Activated CD4-positive, alpha-beta T cell treated with anti-CD3 and anti-CD28 coated beads, Interleukin-2, amount 50 U/mL, for 24 hours (primary cell): ENCODE measurements at places on chromosomes 5 and 9.

- DNase-seq: no peak
These were observed 283.9 kb downstream of the PJA2 start for GRCh38 chr5:109125755-109126429.

- no peak for DNase-seq
These were observed 65.3 kb downstream of the KCNIP1 start for GRCh38 chr5:170569101-170569500.

DNA sequence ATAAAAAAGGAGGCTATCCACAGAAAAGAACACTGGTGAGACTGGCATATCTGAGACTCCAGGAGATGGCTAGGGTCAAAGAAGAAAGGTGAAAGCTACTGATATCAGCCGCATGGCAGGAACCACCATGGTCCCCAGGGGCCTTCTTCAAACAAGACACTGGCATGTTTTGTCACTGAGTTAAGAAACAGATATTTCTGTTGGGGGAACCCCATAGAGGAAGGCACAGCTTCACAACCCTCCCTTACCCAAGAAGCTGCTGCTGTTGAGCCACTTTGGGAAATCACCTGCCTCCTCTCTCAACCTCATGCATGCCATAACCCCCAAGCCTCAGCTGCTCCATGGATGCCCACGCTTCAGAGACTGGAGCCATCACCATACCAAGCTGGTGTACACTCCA is 13.3 kb upstream of the BTNL3 start:
- DNase-seq: no peak

GRCh38 chr9:134195558-134195957 is 31.2 kb upstream of the RNU6ATAC start:
- no peak for DNase-seq

- DNase-seq: no peak
These were observed 405.6 kb downstream of the DMRT2 start for GRCh38 chr9:1455766-1456165.

DNA sequence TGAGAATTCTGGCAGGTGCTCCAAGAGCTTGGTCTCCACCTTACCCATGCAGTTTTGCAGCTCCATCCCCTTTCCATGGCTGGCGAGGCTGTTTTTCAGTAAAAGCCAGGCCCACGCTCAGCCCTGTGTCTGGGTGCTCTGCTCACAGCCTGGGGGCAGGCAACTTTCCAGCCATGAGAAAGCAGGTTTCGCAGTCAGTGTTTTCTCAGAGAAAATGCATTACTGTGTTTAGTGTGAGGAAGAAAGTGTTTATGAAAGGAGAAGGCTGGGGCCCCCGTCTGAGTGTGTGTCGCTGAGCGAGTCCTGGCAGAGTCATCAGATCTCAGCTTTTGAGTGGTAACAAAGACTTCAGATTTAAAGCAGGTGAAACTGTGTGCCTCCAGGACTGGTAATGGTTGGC is 248.1 kb downstream of the IRX1 start:
- DNase-seq: no peak

- no peak for DNase-seq
These were observed 69.8 kb downstream of the GADD45G start for GRCh38 chr9:89674667-89675057.

GRCh38 chr5:73796164-73797131 is 170.5 kb downstream of the ARHGEF28 start:
- no peak for DNase-seq

GRCh38 chr9:113665756-113666155 is 202.2 kb downstream of the RGS3 start:
- no peak for DNase-seq

DNA sequence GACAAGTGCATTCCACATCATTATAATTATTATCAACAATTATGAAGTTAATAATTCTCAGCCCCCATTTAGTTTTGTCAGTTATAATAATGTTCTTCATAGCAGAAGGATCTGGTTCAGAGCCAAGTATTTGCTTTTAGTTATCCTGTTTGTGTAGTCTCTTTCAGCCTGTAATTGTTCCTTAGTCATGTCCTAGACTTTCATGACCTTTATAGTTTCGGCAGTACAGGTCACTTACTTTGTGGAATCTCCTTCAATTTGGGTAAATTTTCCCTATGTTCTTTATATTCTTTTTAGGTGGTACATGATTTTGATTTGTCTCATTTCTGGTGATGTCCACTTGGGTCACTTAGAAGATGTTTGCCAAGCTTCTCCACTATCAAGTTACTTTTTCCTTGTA is 34.3 kb downstream of the UBE2R2 start:
- no peak for DNase-seq

DNA sequence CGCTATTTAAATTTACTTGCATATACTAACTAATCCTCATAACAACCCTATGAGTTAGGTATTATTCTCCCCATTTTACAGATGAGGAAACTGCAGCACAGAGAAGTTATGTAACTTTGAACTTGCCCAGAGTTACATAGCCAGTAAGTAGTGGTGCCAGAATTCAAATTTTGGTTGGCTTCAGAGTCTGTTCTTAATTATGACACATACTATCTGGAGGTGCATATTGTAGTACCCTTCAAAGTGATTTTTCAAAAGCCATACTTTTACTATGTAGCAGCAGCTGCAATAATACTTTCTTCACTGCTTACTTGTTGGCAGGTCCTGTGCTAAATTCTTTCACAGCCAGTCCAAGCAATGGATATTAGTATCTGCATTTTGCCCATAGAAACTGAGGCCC is 16.4 kb downstream of the MAN2A1 start:
- no peak for DNase-seq

- no peak for DNase-seq
These were observed 264.9 kb upstream of the EFNA5 start for GRCh38 chr5:107935645-107936044.

DNA sequence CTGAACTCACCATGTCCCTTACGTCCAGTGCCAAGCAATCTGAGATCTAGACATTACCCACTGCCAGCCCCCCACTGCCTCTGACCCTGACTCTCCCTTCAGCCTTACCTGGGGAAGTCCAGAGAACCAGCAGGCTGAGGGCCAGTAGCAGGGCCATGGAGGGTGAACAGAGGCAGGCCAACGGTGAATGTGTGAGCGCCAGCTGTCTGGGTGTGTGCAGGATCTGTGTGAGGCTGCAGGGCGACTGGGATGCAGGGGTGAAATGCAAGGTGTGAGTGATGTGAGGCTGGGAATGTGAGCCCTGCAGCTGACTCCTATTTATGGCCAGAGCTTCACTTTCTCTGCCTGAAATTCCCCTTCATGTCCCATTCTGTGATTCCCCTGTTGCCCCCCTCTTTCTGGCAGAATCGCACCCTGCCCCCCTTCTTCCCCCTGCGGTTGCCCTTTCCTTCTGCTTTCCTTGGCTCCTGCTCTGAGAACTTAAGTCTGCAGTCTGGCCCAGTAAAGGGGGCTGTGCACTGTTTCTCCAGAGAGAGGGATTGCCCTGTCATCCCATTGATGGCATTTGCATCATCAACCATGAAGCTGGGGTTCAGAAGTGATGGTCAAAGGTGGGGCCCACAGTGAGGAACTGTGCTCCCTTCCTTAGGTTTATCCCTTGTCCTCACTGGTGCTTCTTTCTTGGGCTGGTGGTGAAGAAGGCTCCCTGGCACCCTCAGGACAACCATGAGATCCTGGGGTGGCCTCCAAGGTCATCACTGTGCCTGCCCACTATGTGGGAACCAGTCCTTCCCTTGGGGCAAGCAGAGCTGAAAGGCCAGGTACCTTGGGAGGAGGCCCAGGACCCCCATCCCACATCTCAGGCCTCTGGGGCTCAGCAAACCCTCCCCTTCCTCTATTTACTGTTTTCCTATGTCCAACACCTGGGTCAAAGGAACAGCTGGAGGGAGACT is at the start of gene CCL19:
Gene CCL19, minus strand, starts transcription at position 294 of the 953 bp plus-strand sequence. Its CDS starts 137 bp downstream, at position 157.
- DNase-seq: no peak

DNA sequence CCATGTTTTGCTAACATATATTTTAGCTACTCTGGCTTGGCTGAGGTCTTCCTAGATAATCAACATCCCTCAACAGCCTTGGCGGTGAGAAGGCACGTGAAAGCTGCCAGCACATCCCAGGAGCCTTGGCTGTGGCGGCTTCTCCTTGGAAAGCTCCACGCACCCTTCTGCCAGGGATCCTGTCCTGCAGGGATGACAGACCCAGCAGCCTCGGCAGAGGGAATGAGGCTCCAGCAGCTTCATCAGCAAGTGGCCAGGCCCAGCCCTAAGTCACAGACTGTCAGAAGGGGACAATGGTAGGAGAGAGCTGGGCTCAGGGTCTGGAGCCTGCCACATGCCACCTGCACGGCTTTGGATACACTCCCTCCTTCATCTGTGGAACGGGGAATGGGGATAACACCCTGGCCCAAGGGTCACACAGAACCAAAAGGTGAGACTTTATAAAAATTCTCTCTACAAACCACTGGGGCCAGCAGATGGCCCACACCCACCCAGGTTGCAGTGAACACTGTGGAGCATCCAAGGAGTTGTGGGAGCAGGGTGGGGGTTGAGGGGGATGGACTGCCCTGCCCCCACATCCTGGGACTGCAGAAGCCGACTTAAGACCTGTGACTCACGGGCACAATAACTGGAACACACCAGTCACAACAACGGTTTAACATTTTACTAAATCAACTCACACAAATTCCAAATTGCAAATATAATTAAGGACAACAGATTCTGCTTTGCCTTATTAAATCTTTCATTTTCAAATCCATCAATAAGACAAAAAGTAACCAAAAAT is 65.1 kb downstream of the MACROH2A1 start:
- DNase-seq: no peak

DNA sequence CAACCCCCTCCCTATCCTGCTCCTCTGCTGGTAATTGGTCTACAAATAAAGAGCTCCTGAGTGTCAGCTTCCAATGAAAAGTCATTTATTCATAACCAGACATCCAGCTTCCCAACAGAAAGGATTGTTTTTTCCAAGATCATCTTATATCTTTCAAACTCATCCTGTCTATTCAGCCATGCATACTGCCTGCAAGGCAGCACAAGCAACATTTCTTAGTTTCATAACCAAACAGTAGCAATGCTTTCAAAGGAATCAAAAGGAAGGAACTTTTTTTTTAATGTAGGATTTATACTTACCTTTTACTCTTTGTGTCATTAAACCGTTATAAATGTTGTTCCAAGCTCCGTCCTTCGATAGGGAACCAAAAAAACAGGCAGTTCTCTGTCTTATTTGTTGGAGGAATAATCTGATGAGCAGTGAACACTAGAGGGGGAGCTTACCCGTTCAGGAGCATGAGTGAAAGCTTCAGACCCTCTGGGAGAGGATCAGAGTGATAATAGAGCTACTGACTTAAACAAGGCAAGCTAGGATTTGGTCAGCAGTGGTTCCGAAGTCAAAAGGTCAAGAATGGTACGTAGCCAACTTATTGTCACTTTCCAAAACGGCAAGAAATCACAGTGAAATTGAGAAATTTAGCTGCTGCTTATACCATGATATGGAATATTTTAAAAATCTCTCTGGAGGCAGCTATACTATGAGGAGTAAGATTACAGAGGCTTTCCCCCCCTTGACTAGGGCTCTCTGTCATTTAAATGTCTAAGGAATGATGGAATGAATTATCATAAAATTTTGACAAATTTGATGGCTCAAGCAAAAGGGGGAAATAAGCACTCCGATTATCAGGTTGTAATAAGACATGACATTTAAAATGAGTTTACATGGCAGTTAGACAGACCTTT is 892.9 kb downstream of the NR2F1-AS1 start:
- no peak for DNase-seq

DNA sequence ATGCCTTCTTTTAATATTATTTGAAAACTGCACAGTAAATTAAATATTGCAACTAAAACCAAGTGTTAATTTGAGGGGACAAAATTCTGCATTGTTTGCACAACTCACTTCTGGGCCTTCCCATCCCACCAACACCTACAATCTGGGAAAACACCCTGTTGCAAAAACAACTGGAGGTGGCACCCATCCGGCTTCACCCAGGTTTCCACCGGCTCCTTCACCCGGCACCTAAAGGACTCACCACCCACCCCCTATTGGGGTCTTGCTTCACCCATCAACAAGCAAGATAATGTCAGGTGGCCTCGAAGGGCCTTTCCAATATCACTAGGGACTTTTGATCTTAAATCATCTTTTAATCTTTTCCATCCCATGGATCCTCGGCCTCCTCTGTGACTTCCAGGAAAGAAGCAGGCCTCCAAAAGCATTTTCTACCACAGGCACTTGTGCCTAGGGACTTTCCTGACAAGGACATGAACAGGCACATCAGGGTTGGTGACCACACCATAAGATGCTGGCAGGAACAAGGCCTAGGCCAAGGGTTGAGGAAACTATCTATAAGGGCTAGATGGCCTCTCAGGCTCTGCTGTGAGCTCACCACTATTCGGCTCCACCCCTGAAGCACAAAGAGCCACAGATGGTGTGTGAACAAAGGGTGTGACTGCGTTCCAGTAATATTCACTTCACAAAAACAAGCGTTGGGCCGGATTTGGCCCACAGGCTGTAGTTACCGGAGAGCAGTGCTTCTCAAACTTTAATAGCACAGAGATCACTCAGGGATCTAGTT is 205.1 kb downstream of the AUH start:
- no peak for DNase-seq

GRCh38 chr9:9222730-9223129 is 1390.1 kb downstream of the PTPRD start:
- DNase-seq: no peak

DNA sequence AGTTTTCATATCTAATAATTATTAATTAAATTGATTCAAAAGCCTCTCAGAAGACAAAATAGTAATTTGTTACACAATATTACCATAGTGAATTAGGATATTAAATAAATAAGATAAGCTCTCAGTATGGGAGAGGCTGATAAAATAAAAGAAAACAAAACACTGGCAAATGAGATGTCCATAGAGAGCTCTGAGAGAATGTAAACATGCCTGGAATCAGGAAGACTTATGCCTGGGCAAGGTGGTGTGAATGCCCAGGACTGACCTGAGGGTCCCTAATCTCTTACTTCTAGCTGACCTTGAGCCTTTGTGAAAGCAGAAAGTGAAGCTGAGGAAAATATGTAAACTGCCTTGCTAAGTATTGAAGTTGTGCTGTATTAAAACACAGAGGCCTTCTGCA is 616.5 kb downstream of the PTPRD start:
- no peak for DNase-seq

GRCh38 chr9:34338665-34339385 is 9.5 kb downstream of the NUDT2 start:
- no peak for DNase-seq

GRCh38 chr5:1912951-1913565 is 30.3 kb upstream of the IRX4 start:
- DNase-seq: no peak
